ENCODE measurements at places on chromosomes 11 and 22.

DNA sequence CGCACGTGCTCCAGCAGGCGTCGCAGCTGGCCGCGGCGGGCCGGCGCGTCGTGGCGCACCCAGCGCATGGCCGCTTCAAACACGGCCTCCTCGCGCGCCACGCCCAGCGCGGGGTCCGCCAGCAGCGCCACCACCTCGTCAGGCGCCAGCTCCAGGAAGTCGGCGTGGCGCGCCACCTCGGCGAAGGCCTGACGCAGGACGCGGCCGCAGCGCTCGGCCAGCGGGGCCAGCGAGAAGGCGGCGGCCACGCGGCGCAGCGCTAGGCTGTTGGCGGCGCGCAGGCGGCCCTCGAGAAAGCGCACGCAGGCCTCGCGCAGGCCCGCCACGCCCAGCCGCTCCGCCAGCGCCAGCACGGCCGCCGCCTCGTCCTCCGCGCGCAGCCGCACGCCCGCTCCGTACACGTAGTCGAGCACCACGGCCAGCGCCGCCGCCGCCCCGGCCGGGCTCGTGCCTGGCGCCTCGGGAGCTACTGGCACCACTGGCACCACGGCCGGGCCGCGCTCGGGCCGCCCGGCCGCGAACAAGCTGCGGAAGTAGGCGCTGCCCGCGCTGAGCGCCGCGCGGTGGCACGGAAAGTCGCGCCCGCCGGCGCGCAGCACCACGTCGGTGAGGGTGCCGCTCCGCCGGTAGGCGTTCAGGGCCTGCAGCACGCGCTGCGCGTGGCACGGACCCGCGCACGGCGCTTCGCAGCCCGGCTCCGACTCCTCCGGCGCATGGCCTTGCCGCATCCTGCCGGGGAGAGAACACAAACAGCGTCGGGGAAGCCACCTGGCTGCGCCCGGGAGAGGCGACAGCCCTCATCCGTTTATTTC, 2.9 kb downstream of the KLHL35 start:
- DNase-seq, result peak; percentile 82

- DNase-seq, result peak; percentile 77
Observed at GRCh38 chr22:31039393-31039792, 41.7 kb upstream of the SMTN start.

GRCh38 chr22:25125693-25126357, 73.8 kb upstream of the CRYBB3 start:
- DNase-seq, result no peak

- no peak for DNase-seq
Observed at GRCh38 chr22:36335621-36336020, 52.1 kb downstream of the MYH9 start.
